Colonic mucosa (tissue), 4 donors: ENCODE measurements at places on chromosomes 1 and 21.

DNA sequence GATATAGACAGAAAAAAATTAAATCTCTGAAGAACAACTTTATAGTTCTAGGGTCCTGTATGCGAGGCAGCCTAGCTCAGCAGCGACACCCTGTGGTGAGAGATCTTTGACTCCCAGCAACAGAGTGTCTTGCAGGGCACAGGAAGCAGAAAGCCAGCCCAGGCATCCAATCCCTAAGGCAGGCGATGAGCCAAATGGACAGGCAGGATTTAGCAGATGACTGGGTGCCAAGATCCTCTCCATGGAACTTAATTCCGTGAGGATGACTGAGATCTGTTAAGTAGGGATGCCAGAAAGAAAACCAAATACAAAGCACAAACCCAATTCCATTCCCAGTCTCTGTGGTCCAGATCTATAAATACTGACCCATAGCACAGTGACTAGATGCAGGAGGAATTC, 38.8 kb downstream of the HLCS start:
- peak; percentile 87 for DNase-seq

DNA sequence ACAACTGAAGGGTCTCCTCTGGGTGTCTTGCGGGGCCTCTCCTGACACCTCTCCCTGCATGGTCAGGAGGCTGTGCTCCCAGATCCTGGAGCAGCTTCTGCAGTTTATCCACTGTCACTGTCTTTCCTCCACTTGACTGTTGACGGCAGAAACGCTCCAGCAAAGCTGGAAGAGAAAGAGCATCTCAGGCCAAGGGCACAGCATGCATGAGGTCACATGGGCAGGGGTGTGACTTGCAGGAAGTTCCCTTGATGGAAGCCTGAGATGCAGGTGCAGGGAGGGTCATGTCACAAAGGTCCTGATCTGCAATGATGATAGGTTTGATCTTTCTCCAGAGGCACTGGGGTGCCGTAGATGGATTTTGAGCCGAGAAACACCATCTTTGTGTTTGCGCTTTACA, 23.3 kb downstream of the SLC44A3 start:
- DNase-seq: peak; percentile 45

DNA sequence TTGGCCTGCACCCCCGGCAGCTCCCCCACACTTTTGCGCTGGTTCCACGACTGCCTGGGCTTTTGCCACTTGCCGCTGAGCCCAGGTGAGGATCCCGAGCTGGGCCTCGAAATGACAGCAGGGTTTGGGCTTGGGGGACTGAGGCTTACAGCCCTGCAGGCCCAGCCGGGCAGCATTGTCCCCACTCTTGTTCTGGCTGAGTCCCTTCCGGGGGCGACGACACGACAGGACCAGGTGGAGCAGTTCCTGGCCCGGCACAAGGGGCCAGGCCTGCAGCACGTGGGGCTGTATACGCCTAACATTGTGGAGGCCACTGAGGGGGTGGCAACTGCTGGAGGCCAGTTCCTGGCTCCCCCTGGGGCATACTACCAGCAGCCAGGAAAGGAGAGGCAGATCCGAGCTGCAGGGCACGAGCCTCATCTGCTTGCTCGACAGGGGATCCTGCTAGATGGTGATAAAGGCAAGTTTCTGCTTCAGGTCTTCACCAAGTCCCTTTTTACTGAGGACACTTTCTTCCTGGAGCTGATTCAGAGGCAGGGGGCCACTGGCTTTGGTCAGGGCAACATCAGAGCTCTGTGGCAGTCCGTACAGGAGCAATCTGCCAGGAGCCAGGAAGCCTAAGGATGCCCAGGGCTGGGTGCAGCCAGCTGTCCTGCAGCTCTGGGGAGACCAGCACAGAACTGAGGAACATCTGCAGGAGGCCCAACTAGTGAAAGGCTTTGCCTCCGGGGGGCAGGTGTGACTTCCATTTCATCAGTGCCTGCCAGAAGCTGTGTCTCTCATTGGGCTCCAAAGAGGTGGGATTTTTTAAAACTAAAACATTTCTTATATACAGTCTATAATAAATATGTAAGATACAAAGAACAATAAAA, 1.2 kb downstream of the HPDL start:
- DNase-seq: no peak

GRCh38 chr1:31423418-31423947, 10.5 kb downstream of the SERINC2 start:
- DNase-seq: no peak

GRCh38 chr1:107594536-107594935, 370.4 kb downstream of the VAV3 start:
- DNase-seq: no peak

- no peak for DNase-seq
Measured at GRCh38 chr1:77534456-77534855, 148.0 kb downstream of the ZZZ3 start.

DNA sequence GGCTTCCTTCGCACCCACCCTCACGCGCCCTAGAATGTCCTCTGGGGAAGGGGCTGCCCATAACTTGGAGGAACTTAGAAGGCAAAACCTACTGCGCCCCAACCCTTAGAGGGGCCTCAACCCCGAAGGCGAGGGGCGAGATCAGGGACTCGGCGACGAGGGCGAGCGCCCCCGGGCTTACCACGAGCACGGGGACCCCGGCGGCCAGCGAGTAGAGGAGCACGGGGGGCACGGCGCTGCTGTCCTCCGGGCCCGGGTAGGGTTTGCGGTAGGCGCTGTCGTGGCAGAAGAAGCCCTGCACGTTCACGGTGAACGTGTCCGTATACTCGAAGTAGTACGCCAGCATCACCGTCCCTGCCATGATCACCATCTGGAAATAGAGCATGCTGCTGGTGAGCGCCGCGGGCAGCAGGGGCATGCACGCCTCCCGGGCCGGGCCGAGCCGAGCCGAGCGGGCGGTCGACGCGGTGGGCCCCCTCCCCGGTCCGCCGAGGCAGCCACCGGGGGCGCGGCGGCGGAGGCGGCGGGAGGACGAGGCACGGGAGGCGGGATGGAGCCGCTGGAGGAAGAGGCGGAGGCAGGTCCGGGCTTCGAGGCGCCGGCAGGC, 304 bp downstream of the PLPPR5 start:
- no peak for DNase-seq

GRCh38 chr1:155912056-155912536, 947 bp upstream of the RIT1 start:
- DNase-seq: peak; percentile 33

GRCh38 chr1:17059391-17060305, 5.8 kb upstream of the SDHB start:
- DNase-seq: peak; percentile 66

GRCh38 chr21:42039911-42040351, 29.8 kb upstream of the ZBTB21 start:
- DNase-seq: no peak

GRCh38 chr1:198272492-198272891, 115.7 kb downstream of the NEK7 start:
- no peak for DNase-seq

- DNase-seq: no peak
Measured at GRCh38 chr1:176888471-176889032, 276.0 kb downstream of the ASTN1 start.

DNA sequence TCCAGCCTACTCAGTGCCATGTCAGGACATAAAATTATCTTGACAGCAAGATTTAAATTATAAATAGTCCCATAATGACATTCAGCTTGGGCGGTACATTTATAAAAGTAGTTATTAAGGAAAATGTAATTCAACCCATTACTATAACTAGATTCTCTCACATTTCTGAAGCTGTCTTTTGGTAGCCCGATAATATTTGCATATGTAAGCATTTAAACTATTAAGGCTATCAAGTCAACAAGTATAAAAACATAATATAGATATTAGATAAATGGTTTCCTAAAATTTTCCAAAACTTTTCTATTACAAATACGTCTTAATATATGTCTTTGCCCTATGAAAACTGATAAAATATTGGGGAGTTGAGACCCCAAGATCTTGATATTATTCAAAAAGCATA, 21.6 kb upstream of the GPR52 start:
- DNase-seq: no peak

DNA sequence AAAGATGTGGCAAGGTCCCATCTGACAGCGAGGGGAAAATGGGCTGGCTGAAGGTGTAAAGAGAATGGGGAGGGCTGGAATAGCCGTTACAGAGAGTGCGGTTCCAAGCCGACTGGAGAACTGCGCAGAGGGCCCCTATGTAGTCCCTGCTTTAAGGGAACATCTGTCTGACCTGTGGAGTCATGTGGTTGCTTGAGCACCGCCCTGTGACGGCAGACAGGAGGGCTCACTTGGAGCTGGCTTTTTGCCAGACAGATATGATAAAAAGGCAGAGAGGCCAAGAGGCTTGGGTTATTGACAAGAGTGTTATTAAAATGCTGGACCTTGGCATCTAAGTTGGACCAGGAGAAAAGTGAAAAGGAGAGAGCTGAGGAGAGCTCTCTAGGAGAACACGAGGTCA, 5.9 kb upstream of the PTPRF start:
- DNase-seq: peak; percentile 68

DNA sequence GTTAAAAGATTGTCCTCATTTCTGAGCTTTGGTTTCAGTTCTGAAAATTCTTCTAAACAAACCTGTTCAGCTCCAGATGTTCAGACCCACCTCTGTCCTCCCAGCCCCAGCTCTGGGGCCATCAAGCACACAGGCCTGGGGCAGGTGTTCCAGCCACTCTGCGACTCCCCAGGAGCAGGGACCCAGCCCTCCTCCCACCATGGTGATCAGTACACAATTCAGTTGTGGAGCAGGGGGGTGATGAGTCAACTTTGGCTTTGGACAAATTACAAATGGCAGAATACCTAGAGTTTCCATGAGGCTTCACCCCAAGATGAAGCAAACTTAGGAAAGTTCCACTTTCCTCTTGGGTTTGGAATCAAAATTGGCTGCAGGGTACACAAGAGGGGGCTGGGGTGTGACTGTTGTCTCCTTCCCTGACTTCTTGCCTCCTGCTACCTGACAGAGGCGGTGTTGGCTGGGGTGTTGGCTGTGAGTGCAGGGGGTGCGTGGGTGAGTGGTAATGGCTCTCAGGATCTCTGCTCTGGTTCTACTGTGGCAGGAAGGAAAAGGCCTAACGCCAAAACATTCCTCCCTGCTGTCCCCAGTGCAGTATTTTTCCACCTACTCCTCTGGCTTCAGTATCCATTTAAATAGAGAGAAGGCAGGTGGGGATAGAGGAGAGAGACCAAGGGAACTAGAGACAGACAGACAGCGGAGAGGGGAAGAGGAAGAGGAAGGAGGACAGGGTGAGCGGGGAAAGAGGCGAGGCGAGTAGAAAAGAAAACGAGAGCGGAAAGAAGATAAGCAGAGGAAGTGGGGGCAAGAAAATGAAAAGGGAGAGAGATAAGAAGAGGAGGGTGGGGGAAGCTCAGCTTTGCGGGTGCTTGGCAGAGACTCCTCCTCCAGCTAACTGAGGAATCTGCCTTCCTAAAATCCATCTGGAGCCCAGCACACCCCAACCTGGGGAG, 20.6 kb upstream of the LRRN2 start:
- no peak for DNase-seq

GRCh38 chr1:182122913-182123260, 61.4 kb upstream of the ZNF648 start:
- DNase-seq: no peak

DNA sequence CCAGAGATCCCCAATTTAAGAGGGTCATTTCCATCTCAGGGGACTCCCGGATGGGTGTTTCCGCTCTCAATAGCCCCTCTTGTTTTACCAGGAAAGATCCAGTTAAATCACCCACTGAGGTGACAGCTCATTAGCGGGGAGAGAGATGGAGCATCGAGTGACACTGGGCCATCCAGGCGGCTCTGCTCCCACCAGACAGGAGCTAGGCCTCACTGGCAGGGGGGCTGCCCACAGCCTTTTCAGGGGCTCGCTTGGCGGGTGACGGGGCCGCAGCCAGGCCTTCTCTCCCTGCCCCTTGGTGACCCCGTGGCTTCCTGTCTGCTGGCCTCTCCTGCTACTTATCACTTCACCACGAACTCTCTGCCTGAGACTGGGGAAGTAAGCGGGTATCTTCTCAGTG, 26.7 kb upstream of the SPSB1 start:
- DNase-seq: no peak

GRCh38 chr1:1554926-1555915, 14.8 kb upstream of the TMEM240 start:
- DNase-seq: no peak

- DNase-seq: no peak
Measured at GRCh38 chr1:175978926-175979325, 228.2 kb downstream of the COP1 start.

GRCh38 chr1:44628962-44629756, 45.1 kb downstream of the TMEM53 start:
- no peak for DNase-seq

- DNase-seq: no peak
Measured at GRCh38 chr1:53115403-53116306, 26.8 kb downstream of the SLC1A7 start.

DNA sequence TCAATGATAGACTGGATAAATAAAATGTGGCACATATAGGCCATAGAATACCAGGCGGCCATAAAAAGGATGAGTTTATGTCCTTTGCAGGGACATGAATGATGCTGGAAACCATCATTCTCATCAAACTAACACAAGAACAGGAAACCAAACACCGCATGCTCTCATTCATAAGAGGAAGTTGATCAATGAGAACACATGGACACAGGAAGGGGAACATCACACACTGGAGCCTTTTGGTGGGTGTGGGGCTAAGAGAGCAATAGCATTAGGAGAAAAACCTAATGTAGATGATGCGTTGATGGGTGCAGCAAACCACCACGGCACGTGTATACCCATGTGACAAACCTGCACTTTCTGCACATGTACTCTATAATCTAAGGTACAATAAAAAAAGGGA, 883.4 kb upstream of the PRMT6 start:
- no peak for DNase-seq

GRCh38 chr1:62285440-62285839, 33.8 kb downstream of the KANK4 start:
- DNase-seq: peak; percentile 58

GRCh38 chr1:86155051-86155806, 1.3 kb downstream of the COL24A1 start:
- no peak for DNase-seq

DNA sequence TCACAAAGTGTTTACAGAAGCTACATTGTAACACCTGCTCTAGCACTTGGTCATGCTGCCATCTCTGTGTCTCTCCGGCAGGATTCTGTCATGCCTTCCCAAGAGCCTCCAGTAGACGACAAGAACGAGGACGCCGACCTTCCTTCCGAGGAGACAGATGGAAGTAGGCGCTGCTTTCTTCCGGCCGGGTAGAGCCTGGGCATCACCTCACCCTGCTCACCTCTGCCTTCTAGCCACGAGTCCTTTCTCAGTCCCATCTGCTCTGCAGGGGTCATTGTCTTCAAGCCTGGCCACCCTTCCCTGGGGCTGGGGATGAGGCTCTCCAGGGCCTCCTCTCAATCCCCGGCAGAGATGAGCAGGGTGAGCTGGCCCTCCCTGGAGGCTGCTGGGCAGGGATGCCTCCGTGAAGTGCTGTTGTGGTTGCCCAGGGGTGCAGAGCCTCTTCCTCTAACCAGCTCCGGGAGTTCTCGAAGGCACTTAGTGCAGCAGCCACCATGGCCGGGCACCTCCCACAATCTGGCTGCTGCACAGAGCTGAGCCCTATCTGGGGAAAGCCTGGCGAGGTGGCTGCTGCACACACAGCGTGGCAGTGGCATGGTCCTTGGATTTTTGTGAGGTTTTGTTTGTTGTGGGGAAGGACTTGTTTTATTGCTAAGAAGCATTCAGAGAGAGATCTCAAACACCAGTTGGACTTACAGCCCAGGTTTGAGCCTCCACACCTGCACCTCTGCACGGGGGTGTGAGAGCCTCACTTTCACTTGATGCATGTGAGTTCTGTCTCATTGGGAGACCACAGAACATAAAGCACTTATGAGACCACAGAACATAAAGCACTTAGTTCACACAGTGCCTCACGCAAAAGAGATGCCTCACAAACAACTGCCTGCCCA, 48.4 kb downstream of the FAAP20 start:
- no peak for DNase-seq
